ENCODE measurements at places on chromosomes 7 and 10.

- no peak for DNase-seq
Measured at GRCh38 chr7:134870781-134871180, 91.3 kb downstream of the CALD1 start.

- no peak for DNase-seq
Measured at GRCh38 chr7:43768887-43769272, 10.4 kb downstream of the BLVRA start.

- DNase-seq: no peak
Measured at GRCh38 chr10:97494151-97494550, 4.1 kb downstream of the MMS19 start.

- no peak for DNase-seq
Measured at GRCh38 chr10:89051593-89051992, 61.0 kb downstream of the FAS start.

- no peak for DNase-seq
Measured at GRCh38 chr7:9023675-9024294, 590.4 kb downstream of the NXPH1 start.

DNA sequence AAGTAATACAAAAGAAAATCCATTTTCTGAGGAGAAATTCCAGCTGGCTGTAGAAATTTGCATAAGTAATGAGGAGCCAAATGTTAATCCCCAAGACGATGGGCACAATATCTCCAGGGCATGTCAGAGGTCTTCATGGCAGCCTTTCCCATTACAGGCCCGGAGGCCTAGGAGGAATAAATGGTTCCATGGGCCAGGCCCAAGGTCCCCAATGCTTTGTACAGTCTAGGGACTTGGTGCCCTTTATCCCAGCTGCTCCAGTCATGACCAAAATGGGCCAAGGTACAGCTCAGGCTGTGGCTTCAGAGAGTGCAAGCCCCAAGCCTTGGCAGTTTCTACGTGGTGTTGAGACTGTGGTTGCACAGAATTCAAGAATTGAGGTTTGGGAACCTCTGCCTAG, 182.5 kb downstream of the GPR158 start:
- no peak for DNase-seq

DNA sequence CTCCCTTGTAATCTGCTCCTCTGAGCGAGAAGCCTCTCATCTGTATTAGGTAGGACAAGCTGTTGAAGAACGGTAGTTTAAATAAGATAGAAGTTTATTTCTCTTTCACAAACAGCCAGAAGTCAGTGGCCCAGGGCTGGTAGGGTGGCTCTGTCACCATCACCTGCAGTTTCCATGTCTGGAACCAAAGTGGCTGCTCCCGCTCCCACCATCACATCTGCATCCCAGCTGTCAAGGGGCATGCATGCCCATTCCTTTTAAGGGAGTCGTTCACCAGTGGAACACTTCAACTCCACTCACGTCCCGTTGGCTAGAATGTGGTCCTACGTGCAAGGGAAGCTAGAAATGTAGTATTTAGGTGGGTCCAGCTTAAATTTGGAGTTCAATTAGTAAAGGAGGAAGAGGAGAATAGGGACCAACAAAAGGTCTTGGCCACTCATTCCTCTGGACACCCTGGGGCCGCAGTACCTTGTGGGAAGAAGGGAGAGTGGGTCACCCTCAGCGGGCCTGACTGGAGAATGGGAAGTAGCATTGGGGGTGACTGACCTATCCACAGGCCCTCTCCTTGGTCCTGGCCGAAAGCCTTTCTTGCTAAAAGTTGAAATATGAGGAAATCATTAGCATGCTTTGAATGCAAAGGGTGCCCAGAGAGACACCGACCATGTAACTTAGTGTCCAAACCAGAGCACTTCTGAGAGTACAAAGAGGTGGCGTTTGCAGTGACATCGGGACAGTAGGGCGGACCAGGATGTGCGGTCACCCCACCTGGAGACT, 48.0 kb downstream of the ELFN1 start:
- no peak for DNase-seq

- peak; percentile 52 for DNase-seq
Measured at GRCh38 chr7:115558161-115558560, 472.4 kb downstream of the TFEC start.

DNA sequence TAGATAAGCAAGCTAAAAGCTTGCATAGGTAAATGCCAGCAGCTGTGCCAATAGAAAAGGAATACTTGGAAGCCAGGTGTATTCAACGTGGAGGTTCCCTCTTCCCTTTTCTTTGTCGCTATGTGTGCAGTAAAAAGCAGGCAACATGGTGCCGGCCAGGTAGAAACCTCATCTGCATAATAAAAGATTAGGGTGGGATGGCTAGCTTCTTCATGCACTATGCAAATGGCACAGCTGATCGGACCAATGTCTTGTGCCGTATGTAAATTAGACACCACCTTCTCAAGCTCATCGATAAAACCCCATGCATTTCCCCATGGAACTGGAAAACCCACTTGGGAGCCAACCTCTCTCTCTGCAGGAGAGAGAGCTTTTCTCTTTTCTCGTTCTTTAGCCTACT, 150.9 kb upstream of the FOXK1 start:
- no peak for DNase-seq

GRCh38 chr7:53811555-53812079, 730.6 kb upstream of the VSTM2A start:
- no peak for DNase-seq

- no peak for DNase-seq
Measured at GRCh38 chr7:51187941-51188340, 128.7 kb downstream of the COBL start.

DNA sequence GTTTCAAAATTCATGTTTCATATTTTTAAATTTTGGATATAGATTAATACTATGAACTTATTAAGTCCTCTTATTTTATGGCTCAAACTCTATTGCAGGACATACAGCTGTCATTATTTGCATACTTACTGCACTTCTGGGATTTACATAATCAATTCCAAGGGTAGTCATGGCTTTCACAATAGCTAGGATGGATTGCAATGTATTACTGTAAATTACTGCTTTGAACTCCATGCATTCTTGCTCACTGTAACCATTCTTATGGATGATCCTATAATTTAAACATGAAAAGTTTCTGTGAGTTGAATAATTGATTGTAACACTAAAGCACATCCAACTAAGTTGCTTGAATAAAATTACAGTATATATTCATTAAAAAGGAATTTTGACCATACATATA, 23.5 kb downstream of the GNAT3 start:
- DNase-seq: no peak

DNA sequence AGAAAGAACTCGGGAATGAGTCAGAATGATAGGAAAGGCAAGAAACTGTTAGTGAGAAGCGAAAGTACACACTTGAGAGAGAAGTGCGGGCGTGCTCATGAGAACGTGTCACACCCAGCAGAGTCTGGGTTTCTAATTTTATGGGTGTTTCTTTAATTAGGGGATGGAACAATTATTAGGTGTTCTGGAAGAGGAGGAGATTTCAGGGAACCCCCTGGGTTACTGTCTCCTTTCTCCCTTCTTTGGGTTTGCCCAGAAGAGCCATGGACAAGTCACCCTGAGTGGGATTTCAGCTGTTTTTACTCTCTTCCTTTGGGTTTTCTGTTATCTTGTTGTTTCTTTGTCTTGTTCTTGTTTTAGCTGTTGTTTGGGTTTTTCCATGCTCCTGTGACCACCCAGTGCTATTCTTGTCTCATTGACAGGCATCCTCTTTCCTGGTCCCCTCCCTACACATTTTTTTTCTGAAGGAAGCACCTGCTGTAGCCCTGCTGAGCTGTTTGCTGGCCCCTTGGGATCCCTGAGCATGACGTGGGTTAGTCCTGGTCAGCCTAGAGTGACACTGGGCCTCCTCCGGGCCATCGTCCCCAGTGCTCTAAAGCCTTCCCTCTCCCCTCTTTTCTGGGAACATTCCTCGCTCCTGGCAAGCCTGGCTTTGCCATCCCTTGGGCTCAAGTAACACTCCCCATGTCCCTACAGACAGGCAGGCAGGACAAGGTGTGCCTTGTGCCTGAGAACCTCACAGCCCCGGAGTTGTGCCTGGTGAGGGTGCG, 3.5 kb downstream of the SH2D4B start:
- no peak for DNase-seq

DNA sequence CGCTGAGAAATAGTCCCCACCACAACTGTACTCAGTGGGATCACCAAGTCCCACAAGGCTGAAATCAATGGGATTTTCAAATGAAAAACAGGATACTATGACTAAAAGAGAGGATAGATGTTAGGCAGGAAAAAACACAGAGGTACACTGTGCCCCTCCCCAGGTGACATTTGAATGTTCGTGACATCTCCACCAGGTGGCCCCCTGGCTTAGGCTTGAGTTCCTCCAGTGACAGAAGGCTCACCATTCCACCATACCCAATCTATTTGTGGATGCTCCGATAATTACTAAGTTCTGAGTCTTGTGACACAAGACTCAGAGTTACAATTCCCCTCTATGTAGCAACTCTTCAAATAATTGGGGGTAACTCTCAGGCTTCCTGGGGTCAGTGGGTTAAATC, 77.5 kb upstream of the KCNMA1 start:
- no peak for DNase-seq

DNA sequence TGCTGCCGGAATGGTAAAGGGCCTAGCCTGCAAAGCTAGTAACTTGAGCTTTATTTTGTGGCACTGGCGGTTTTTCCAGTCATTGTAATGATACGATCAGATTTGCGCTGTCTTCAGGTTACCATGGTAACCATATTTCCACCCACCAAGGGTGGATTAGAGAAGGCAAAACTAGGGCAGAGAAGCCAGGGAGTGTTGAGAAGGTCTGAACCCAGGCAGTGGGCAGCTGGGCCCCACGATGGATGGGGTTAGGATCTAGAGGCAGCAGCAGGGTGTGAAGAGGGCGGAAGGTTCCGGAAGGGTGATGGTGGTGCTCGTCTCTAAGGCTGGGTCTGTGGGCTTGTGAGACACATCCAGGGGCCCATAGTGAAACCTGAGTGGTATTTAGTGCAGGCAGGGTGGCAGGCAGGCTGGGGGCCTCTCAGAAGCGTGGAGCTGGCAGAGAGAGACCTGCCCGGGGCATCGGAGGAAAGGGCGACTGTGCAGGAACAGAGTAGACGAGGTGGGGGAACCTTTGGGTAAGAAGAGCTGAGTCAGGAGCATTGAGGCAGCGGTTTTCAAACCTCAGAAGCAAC, 87.9 kb upstream of the GTF2I start:
- DNase-seq: no peak

GRCh38 chr10:80155696-80156215, 23.2 kb downstream of the PLAC9 start:
- no peak for DNase-seq

DNA sequence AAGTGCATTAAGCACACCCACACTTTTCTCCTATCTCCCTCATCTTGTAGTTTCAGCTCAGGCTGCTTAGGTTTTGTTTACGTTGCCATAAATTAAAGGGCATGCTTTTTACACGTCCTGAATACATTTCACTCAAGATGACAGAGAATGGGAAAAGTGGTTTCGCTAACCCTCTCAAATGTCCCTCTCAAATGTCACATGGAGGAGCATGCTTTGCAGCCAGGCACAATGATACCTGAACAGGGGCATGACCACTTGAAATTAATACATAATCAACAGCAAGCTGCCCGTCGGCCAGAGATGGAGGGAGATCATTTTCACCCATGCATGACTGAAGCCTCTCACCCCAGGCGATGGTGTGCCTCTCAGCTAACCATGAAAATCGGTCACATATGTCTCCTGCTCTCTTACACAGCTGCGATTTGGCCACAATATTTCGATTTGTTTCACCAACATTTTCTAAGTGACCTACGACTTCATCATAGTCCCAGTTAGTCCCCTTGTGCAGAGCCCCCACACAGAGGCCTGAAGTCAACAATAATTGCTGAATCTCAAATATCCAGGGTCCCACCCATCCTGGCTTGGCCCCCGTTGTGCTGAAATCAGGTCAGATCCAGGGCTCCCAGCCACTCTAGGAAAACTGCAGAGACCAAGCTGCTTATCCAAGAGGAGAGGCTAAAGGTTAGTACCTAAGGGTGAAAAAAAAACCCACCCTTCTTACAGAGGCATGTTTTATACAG, 373.9 kb upstream of the NFE2L3 start:
- DNase-seq: no peak

- no peak for DNase-seq
Measured at GRCh38 chr7:98210513-98211220, 572 bp upstream of the BHLHA15 start.

- no peak for DNase-seq
Measured at GRCh38 chr10:3516234-3516922, 268.6 kb downstream of the KLF6 start.

DNA sequence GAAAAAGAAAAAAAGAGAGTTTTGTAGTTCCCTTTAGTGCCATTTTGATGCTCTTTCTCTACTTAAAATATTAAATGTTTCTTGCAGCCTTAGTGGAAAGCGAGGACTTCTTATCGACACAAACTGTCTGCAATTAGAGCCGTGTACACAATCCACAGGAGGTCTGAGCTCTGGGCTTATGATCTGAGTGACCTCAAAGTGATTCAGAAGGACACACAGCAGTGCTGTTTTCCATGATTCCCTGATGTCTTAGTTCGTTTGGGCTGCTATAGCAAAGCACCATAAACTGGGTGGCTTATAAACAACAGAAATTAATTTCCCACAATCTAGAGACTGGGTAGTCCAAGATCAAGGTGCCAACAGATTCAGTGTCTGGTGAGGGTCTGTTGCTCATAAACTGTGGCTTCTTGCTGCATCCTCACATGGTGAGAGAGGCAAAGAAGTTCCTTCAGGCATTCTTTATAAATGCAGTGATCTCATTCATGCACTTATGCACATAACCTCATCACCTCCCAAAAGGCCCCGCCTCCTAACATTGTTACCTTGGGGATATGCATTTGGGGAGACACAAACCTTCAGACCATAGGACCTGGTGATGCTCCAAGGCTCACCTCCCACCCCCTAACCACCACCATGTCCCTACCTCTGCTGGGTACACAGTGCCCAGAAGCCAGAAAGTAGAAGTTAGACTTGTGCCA, 204.5 kb upstream of the GHITM start:
- DNase-seq: no peak

DNA sequence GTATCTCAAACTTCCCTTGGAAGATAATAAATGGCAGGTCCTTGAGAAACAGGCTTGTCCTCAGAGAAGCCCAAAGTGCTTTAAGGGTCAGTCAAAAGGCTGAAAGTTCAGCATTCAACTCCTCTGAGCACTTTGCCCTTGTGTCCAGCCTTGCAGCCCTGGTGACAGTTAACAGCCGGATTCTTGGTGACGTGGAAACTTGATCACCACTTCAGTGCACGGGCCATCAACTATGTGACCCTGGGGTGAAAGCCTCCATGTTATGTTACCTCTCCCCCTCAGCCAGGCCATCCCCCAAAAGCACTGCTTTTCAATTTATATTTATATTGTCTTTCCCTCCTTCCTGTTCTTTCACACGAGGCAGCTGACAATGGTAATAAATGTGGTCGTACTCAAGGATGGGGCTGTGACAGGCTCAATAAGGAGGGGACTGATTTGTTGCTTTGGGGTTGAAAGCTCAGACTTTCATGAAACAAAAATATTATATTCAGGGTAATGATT, 164.0 kb upstream of the NRP1 start:
- no peak for DNase-seq

DNA sequence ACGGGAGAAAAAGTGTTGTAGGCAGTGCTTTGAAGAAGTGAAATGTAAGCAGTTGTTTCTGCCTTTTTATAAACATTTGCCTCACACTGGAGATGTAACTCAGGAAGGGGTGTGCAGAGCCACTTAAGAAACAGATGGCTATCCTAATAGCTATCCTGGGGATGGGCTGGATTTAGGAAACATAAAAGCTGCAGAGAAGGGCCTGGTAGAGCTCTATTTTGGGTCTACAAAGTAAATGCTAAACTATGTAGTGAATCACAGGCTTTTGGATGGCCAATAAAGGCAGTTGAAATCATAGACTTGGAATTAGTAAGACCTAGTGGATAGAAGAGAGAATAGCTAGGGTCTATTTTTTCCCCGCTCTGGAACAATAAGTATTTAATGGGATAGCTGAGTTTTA, 79.9 kb upstream of the AGR3 start:
- no peak for DNase-seq

- DNase-seq: no peak
Measured at GRCh38 chr7:94049615-94050014, 45.5 kb upstream of the BET1 start.

Data from brain microvascular endothelial cell (primary cell).